ENCODE measurements at places on chromosomes 3 and 15.
A peak's percentile ranks its signal among the peaks of the same experiment; 100 is the strongest.

GRCh38 chr15:75042730-75043508, 19.5 kb downstream of the PPCDC start:
- DNase-seq, result peak; percentile 45

DNA sequence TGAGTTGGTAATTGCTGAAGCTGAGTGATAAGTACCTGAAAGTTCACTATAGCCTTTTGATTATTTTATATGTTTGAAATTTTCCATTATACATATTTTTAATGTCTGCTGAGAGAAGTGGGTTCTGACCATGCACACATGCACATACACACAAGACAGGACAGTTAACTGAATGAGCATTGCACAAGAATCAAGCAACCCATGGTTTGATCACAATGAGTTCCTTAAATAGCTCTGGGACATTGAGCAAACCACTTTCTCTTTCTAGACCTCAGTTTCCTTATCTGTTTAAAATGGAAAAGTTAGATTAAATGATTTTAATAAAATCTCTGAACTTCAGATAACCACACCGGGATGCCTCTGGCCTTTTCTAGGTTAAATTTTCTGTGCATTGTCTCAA, 26.7 kb downstream of the SNTN start:
- no peak for DNase-seq

DNA sequence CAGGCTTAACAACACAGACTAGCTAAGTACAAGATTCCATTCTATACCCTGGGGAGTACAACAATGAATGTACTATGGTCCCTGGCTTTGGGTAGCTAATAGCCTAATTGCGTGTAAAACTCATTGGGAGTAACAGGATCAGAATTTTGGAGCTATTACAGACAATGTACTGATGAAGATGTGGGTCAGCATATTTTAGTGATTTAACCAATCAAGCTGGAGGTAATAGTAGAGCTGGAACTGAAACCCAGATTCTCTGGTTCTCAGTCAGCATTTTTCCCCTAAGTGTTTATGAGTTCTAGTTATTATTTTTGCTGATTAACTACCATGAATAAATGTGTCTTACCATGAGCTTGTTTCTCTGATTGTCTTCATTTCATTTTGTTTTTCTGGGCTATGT, 578.7 kb downstream of the NLGN1 start:
- no peak for DNase-seq

- no peak for DNase-seq
Observed at GRCh38 chr15:89659295-89659694, 4.0 kb upstream of the KIF7 start.

DNA sequence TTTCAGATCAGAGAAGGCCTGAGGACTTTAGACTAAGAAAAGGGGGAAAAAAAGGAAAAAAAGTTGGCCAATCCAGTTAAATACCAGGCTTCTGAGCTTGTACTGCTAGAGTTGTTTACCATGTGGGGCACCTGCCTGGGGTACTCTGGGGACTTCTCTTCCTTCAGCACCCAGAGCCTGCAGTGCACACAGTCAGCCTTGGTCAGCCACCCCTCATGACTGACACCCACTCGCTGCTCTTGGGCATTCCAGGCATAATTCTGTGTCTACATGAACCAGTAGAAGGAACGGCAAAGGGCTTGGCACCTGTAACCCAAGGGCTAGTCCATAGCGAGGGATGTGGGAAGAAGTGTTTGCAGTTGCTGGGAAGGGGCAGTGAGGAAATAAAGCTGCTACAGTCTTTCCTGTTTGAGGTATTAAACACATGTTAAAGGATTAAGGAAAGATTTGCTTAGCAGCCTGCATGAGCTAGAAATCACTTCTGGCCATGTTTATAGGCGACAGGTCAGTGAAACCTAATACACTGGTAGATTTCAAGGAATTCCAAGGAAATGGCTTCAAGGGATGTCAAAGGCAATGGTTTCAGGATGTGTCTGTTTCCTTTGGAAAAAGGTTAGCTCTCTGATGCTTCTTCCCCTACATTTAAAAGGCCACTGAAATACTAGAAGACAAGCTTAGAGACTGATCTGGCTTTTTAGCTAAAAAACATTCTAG, 232.5 kb downstream of the CHST2 start:
- DNase-seq, result no peak

- peak; percentile 9 for DNase-seq
Observed at GRCh38 chr3:194396859-194397756, 2.0 kb downstream of the GP5 start.

DNA sequence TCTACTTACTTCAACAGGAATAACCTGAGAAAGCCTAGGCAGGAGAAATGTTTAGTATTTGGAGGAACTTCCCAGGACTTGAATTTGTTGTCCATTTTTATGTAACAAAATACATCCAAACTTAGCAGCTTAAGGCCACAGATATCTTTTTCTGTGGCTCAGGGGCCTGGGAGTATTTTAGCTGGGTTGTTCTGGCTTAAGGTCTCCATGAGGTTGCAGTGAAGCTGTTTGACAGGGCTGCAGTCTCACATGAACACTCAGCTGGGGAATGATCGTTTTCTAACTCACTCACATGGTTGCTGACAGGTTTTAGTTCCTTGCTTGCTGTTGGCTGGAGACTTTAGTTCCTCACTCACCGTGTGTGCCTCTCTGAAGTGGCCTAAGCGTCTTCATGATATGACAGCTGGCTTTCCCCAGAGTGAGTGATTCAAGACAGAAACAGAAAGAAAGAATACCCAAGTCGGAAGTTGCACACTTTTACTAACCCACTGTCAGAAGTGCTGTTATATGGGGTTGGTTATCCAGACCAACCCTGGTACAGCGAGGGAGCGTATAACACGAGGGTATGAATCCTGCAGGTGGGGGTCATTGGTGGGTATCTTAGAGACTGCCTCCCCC, 229.7 kb upstream of the TBL1XR1 start:
- no peak for DNase-seq

DNA sequence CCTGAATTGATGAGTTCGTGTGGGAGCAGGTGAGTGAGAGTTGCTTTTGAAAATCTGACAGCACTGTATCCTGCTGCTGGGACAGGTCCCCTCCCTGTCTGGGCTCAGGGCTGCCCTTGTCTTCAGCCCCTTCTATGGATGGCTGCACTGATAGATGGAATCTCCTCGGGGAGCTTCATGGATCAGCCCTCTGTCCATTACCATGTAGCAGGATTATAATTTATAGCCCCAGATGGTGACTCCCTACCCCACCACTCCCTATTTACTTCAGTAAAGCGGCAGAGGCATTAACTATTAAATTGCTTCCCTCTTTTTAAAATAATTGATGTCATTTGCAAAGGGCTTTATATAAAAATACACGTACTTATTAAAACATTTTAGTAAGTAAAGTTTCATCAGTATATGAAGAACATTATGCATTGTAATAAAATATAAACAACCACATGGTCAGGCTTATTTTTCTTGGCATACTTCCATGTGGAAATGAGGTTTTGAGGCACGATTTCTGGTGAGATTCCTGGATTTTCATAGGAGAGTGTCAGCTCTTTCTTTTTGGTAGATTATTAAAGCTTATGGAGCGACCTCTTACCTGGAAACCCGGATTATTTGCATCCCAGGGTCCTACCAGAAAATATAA, 38.5 kb downstream of the MAP3K13 start:
- no peak for DNase-seq

GRCh38 chr15:77497942-77498361, 77.3 kb downstream of the HMG20A start:
- no peak for DNase-seq

DNA sequence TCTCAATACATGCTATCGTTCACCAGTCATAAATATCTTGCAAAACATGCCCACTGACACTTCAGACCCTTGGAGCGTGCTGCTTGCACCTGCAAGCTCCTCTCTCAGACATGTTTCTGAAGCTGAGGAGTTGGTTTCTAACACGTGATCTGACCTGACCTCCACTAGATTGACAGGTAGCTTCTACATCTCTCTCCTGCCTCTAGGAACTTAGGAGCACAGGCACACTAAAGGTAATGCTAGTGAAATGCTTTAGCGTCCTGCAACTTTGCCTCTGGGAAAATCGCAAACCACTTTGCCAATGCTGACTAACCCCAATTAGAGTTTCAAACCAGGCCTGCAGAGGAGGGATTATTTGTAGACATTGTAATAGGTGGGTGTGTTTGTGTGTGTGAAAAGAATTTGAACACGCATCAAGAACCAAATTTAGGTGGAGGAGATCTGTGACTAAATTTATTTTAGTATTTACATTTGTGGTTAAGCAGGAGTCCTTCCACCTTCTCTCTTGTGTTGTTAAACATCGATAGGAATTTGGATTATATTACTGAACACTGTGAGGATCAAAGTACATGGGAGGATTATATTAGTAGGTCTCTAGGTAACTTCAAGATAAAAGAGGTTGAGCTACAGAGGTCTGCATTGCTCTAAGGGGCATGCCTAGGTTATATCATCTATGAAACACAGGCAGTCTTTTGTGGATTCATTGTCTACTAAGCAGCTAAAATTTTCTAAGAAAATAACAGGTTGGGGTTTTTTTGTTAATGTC, 86.7 kb upstream of the ZBED2 start:
- DNase-seq, result no peak

DNA sequence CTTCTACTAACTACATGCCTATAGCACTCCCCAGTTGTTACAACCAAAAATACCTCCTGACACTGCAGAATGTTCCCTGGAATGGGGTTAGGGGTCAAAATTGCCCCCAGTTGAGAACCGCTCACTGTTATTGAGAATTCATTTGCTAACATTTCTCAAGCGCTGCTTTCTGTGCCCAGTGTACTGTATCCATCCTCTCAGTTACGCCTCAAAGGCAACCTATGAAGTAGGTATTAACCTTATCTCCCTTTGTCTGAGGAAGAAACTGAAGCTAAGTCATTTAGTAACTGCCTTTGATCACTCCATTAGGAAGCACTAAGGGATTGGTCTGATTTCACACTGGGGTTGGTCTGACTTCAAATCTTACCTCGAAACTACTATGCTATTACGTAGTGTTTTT, 70.1 kb downstream of the CADPS start:
- no peak for DNase-seq

DNA sequence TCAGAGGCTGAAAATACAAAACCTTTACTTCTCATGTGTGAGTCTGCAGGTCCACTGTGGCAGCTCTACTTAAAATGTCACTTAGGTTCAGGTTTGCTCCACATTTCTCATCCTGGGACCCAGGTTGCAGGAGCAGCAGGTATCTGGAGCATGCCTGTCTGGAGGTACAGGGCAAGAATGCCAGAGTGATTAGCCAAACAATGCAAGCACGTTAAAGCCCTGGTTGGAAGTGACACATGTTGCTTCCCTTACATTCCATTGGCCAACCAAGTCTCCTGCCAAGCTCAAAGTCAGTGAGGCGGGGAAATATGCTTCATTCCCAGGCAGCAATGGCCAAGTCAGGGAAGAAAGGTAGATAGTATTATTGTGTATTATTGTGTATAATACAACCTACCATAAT, 76.8 kb upstream of the ARL6 start:
- no peak for DNase-seq

DNA sequence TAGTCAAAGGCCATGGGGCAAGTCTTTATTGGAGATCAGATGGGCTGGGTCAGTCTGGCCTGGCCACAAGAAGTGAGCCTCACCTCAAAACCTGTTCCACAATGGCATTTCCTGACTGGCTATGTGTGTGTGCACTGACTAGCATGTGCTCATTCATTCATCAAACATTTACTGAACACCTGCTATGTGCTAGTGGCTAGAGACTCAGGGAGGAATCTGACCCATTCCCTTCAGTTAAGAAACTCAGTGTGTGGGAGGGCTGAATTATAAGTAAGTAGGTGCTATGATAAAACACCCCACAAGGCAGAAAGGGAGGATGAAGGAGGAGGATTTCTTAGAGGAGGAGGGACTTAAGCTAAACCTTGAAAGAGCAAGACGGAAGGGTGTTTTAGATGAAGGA, 5.4 kb upstream of the CGNL1 start:
- no peak for DNase-seq

DNA sequence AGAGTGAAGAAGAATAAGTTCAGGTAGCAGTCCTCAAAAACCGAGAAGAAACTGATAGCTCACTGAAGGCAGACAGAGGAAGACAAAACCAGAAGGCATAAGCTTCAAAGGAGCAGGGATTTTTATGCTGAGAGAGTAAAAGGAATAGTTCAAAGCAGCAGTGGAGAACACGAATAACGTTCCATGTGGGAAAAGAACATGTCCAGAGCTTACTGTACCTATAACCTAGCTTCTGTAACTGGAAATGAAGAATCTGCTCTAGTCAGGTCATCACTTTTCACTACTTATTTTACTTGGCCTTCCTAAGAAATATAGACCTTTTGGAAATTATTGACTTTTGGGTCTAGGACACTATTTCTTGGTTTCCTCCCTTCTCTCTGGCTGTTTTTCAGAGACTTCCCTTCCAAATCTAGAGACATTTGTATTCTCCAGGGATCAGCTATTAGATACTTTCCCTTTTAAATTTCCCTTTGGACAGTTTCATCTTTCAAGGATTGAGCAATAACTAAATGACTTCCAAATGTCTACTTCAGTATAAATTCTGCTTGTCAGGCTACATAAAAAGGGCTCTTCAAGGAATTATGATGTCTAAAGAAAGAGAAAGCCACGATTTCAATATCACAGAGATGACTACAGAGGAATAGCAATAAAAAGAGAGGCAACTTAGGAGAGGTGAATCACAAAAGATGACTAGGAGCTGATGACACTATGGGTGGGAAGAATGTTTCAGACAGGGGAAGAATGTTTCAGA, 46.7 kb downstream of the UBE3A start:
- DNase-seq, result no peak

GRCh38 chr15:42695527-42696071, 41.3 kb downstream of the CDAN1 start:
- no peak for DNase-seq

DNA sequence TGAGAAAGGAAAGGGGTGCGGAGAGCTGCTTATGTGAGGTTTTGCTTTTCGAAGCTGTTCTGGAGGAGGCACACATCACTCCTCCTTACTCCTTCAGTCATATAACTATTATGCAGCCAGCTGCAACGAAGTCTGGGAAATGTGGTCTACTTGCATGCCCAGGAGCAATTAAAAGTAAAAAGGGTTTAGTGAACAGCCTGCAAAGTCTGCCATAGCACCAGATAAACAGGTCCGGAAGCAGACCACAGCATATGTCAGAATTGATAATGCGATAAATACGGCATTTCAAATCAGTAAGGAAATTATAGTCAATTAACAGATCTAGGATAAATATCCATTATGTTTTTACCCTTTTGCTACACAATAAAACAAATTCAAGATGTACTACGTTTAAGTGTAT, 99.5 kb downstream of the POLR2M start:
- DNase-seq, result no peak

GRCh38 chr3:61929617-61930016, 368.2 kb downstream of the PTPRG start:
- no peak for DNase-seq

GRCh38 chr3:119891944-119892721, 110.2 kb downstream of the NR1I2 start:
- no peak for DNase-seq

- no peak for DNase-seq
Observed at GRCh38 chr3:42080453-42080872, 10.7 kb upstream of the TRAK1 start.

- no peak for DNase-seq
Observed at GRCh38 chr3:193010191-193010590, 92.5 kb upstream of the MB21D2 start.

DNA sequence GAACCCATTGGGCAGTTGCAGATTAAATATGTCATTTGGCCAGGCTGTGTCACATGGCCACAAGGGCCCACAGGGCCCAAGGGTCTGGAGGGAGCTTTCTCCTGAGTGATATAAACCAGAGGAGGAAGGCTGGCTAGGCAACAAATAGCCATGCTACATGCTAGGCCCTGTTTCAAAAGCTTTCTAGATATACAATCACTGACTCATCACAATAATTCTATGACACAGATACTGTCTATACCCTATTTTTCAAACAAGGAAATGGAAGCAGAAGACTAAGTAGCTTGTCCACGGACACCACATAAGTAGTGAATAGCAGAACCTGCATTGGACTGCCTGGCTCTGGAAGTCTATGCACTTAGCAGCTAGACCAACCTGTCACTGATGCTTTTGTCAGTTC, 625.4 kb downstream of the NTRK3 start:
- DNase-seq, result no peak

Measured in activated CD8-positive, alpha-beta memory T cell treated with anti-CD3 and anti-CD28 coated beads for 1 hour (primary cell).